A172 (cell line): ENCODE measurements at places on chromosomes 3 and 15. TPM values are rescaled to one million over a fixed set of nuclear protein-coding genes. Genes with fewer than 3 reads are reported as not detected.

The ACY1 gene
- 46.5 and 66.1 TPM in 2 replicates for total RNA-seq

The BFSP2 gene
- total RNA-seq: not detected in 2 replicates

The SYNPR gene
- not detected in 2 replicates for total RNA-seq

The GOLIM4 gene
- 55.2 and 63.9 TPM in 2 replicates for total RNA-seq

The EPHB3 gene
- 1.1 and 1.4 TPM in 2 replicates for total RNA-seq

DNA sequence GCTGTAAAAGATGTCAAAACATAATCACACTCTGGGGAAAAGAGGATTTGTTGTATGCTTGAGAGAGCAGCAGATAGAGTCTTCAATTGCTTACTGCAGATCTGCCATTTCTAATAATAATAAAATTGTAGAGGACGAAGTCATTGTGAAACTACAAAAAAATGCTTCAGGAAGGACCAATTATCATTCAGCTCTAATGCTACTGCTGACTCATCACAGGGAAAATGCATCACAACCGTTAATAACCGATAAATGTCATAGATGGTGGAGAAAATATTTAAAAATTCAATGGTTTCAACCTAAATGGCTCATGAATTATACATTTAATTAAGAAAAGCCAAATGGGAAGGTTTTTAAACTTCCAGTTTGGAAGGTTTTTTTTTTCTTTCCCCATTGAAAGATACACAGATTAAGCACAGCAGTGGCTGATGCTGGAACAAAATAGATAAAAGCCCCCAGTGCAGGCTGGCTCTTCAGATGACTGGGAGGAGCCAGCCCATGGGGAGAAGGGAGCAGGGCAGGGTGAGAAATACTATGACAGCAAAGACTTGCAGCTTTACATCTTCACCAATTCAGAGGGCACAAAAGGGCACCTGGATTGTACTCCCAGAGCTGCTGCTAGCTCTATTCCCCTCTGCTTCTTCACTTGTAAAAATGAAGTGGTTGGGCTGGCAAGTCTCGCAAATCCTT is 196.1 kb downstream of the CNTN6 start:
- no peak for DNase-seq

DNA sequence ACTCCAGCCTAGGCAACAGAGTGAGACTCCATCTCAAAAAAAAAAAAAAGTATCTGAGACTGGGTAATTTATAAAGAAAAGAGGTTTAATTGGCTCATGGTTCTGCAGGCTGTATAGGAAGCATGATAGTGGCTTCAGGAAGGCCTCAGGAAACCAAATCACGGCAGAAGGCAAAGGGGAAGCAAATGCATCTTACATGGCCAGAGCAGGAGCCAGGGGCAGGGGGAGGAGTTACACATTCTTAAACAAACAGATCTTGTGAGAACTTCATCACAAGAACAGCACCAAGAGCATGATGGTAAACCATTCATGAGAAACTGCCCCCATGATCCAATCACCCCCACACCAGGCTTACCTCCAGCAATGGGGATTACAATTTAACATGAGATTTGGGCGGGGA is 37.2 kb downstream of the ACAP2 start:
- no peak for DNase-seq

GRCh38 chr3:175965036-175965435 is 1105.9 kb downstream of the NAALADL2 start:
- no peak for DNase-seq
